Stimulated activated naive CD4-positive, alpha-beta T cell treated with Interleukin-2 at 50 U/mL for 16 hours (primary cell): ENCODE measurements at places on chromosomes 13 and 19.
A peak's percentile ranks its signal among the peaks of the same experiment; 100 is the strongest.

GRCh38 chr19:35755550-35756376 lies 1.1 kb downstream of the HSPB6 start:
- peak; percentile 48 for DNase-seq

- no peak for DNase-seq
Observed at GRCh38 chr13:37914781-37915391, 45.3 kb upstream of the TRPC4 start.

DNA sequence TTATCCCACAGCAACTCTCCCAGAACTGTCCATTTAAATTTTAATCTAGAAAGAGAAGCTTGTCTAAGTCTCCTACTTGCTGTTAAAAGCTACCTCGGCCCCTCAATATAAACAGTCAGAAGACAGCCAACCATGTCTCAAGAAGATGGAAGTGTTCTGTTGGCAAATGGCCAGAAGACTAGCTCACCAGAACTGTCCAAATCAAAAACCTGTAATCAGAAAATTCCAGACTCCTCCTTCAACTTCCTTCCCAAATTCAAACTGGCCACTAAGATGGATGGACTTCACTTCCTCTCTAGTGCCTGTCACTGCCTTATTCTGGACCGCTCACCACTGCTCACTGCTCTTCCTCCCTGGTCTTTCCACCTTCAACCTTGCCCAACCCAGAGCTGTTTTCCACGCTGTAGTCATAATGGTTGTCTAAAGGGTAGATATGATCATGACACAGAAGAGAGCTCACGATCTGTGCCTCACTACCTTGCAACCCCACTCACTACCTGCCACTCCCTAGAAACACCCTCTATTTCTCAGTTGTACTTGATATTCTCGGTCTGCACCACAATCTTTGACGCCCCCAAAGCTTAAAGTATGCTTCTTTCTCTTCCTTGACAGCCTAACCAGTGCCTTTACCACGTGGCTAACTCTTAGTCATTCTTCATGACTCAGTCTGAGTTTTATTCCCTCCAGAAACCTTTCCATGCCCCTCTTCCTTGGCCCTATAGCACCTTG lies 9.2 kb downstream of the FGF14 start:
- DNase-seq, result peak; percentile 23

DNA sequence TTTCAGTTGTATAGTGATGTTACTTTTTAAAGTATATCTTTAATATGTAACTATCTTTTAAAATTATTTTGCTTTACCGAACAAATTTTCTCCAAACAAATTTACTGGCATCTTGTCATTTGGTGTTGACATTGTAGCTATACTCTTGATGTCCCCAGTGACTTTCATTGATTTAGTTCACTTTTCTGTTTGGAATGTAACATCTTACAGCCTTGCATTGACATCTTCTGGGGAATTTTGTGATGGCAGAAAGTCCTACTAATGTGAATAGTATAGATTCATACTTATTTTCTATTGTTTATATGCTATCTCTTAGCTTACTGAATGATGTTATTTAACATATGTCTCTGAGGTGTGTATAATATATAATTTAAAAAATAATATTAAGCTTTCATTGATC lies 800.9 kb upstream of the ATXN8OS start:
- no peak for DNase-seq

DNA sequence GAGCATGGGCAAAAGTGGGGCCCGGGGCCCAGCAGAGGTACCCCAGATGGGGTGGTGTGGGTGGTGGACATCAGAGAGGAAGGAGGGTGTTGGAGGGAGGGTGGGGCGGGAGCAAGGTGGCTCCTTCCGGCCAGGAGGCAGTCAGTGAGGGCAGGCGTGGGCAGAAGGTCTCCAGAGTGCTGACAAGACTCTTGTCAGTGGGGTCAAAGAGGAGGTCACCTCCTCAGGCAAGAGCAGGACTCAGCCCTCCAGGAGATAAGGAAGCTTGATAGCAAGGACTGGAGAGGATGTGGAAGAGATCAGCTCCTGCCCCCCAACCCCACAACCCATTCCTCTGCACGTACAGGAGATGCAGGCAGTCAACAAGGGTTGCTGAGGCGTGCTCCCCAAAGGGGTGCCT lies 9.8 kb downstream of the GJA3 start:
- no peak for DNase-seq

DNA sequence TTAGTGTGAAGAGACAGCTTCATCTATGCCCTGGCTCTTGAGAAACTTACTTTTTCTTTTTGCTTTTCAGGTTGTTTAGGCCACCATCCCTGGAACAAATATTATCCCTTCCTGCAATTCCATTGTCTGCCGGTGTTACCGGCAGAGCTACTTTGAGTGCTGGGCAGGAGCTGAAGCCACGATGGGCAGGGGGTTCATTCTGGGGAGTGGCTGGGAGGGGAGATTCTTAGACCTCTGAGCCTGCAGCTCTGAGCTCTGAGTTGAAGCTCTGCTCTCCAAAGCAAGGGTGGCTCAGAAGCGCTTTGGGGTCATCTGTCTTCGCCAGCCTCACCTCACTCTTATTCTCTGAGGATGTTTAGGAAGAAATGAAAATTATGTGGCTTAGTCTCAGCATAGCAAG lies 1066.6 kb upstream of the SLC10A2 start:
- DNase-seq, result no peak

- no peak for DNase-seq
Observed at GRCh38 chr13:48778610-48779009, 124.9 kb downstream of the CYSLTR2 start.

- no peak for DNase-seq
Observed at GRCh38 chr19:2529473-2529918, 53.6 kb downstream of the GADD45B start.

- no peak for DNase-seq
Observed at GRCh38 chr13:20270163-20270865, 38.2 kb upstream of the GJB6 start.

- DNase-seq, result peak; percentile 92
Observed at GRCh38 chr19:1478934-1479707, at the start of gene C19orf25. C19orf25 (minus strand) TSS chr19:1479215; CDS start chr19:1478903, 312 bp downstream.

DNA sequence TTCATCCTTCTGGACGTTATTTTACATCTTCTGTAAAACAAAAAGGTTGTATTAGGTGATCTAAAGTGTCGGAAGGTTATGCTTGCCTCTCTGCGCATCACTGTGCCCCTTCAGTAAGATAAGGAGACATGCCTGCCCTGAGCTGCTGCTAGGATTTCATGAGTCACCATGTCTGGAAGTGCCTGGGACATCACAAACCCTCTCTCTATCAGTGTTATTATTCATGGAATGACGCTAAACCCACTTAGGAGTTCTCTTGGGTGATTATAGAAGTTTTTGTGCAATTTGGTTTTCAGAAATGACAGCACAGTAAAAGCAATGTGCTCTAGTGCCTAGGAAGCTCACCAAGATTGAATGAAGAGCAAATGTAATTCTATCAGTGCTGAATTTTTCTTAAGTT lies 617.7 kb downstream of the DCT start:
- DNase-seq, result no peak

GRCh38 chr19:21569494-21569865 lies 64.1 kb downstream of the ZNF429 start:
- DNase-seq, result peak; percentile 18

GRCh38 chr13:79869326-79869725 lies 388.4 kb downstream of the NDFIP2 start:
- DNase-seq, result no peak

DNA sequence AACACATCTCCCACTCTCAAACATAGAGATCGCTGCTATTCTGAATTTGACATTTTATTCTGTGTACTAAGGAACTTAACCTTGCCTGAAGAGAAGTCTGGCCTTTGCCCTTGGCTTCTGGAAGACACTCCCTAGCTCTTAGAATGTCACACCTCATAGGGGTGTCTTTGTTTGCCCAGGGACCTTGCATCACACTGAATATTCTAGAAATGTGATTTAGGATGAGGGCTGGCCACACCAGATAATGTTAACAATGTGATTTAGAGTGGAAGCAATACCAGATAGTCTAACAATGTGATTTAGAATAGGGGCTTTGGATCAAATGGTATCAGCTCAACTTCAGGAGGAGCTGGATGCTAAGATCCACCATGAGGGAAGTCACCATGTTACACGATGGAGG lies 6.6 kb downstream of the SIGLECL1 start:
- DNase-seq, result no peak

DNA sequence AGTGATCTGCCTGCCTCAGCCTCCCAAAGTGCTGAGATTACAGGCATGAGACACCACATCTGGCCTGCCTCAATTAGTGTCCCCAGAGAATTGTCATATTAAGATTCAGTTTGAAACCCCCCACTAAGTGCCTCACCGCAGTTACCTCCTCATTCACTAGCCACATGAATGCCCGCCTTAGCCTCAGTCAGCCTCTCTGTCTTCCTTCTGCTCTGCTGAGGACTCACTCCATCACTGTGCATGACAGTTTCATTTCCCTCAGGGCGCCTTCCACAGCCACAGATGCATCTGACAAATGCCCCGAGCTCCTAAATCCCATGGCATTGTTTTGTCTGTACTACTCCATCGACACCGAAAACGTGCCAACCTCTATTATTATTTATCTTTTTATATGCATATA lies 23.3 kb downstream of the MIPEP start:
- DNase-seq, result no peak

- no peak for DNase-seq
Observed at GRCh38 chr19:41083516-41083915, 4.7 kb upstream of the CYP2A13 start.

DNA sequence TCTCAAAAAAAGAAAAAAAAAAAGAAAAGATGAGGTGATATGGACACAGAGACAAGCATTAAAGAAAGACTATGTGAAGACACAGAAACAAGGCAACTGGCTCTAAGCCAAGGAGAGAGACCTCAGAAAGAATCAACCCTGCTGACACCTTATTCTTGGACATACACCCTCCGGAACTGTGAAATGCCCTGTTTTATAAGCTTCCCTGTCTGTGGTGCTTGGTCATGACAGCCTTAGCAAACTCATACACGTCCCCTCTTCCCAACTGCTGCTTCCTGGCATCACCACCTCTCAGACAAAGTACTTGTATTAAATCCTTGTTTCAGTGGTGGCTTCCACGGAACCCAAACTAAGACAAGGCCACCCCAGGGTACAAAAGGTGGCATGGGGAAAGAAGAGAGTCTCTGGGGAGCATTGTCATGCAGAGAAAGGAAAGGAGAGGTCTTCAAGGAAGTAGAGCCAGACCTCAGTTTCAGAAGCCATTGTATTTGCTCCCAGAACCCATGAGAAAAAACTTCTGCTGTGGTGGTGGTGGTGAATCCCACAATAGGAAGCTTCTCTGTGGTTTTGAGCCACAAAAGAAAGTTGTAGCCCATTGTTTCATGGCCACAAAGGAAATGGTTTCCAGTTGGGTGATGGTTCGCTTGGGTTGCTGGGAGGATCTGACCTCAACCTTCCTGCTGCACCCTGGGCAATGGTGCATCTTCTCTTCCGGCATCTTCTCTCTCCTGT lies 16.3 kb upstream of the TSPAN16 start:
- DNase-seq, result no peak

- DNase-seq, result no peak
Observed at GRCh38 chr13:45238945-45239795, 38.3 kb upstream of the KCTD4 start.

GRCh38 chr13:47114030-47114429 lies 217.2 kb upstream of the HTR2A start:
- no peak for DNase-seq

DNA sequence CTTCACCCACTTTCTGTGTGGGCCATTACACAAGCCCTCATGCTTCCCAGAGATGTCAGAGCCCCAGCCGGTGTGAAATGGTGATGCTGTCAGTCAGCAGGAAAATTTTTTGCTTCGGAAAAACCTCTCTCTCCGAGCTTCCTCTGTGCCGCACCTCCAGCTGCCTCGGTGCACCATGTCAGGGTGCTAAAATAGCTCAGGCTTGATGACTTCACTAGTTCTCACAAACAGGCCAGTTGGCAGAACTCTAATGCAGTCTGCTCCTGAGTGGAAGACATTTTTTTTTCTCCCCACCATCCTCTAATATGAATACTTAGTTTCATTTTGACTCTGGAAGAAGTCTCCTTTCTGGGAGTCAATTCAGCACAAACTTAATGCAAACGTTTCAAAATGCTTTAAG lies 71.3 kb downstream of the KLF12 start:
- peak; percentile 22 for DNase-seq

DNA sequence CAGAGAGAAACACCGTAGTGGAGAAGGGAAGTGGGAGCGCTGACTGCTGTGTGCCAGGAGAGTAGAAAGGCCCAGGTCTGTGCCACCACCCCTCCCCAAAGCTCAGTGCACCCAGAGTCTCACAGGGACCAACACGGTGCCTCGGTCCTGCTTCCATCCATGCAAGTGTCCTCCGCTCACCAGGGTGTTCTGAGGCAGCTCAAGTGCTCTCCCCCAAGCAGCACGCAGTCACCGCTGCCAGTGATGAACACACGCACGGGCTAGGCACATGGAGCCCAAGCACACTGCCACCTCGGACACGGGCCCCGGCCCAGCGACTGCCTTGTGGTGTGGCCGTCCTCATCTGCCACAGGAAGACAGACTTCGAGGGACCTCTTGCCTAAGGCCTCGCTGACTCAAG lies 10.5 kb downstream of the POP4 start:
- no peak for DNase-seq

DNA sequence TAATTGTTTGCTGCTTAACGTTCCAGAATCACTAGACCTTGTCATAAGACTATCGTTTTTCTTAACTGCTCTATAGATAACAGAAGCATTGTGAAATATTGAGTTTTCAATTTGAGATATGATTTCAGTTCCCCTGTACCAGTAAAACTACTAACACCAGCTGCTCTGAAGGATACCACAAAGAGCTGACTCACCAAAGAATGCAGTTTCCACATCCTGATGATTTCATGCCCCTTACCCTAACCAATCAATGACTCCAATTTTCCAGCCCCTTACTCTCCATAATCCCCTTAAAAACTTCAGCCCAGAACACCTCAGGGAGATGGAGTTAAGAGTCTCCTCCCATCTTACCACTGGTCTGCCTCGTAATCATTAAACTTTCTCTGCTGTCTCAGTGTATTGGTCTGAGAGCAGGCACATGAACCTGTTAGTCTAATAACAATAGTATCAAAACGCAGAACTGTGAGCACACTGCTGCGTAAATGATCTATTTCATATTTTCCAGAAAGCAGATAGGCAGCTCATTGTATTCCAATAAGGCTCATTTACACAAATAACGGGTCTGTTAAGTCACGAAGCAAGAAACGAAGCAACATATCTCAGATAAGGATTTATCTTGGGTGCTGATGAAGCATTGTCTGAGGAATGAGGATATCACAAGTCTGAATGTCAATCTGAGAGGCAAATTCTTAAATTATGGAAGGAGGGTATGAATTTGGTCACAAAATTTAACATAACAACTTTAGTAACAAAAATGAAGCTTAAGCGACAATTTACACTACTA lies 14.1 kb upstream of the CCNA1 start:
- DNase-seq, result no peak
